H4 (cell line): ENCODE measurements at places on chromosomes 6 and 20. TPM values are rescaled to one million over a fixed set of nuclear protein-coding genes. Genes with fewer than 3 reads are reported as not detected.

- no peak for DNase-seq
Observed at GRCh38 chr20:38252292-38253288, 7.9 kb downstream of the KIAA1755 start.

DNA sequence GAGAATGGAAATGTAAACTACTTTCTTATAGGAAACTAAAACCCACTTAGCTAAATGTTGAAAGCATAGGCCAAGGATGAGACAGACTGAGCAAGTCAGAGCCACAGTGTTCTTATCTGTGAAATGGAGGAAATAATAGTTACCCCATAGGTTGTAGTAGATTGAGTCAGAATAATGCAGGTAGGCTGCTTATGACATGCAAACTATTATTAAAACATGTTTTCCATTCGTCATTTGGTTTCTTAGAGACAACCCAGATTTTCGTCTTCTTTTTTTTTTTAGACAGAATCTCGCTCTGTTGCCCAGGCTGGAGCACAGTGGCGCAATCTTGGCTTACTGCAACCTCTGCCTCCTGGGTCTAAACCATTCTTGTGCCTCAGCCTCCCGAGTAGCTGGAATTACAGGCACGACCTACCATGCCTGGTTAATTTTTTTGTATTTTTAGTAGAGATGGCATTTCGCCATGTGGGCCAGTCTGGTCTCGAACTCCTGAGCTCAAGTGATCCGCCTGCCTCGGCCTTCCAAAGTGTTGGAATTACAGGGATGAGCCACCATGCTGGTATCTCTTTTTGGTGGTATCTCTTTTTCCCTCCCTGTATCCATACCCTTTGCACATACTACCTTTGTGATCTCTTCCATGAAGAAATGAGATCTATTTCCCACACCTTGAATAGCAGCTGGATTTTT is 196.5 kb upstream of the ZNF217 start:
- no peak for DNase-seq

- DNase-seq: peak; percentile 66
Observed at GRCh38 chr20:1437235-1437904, 29.3 kb downstream of the NSFL1C start.

GJA10 gene
- not detected in 2 replicates for total RNA-seq

CLVS2 gene
- total RNA-seq: 0.04 TPM in 1 of 2 replicates, not detected in the other

FRS3 gene
- total RNA-seq: 0.66 and 1.1 TPM in 2 replicates

DNA sequence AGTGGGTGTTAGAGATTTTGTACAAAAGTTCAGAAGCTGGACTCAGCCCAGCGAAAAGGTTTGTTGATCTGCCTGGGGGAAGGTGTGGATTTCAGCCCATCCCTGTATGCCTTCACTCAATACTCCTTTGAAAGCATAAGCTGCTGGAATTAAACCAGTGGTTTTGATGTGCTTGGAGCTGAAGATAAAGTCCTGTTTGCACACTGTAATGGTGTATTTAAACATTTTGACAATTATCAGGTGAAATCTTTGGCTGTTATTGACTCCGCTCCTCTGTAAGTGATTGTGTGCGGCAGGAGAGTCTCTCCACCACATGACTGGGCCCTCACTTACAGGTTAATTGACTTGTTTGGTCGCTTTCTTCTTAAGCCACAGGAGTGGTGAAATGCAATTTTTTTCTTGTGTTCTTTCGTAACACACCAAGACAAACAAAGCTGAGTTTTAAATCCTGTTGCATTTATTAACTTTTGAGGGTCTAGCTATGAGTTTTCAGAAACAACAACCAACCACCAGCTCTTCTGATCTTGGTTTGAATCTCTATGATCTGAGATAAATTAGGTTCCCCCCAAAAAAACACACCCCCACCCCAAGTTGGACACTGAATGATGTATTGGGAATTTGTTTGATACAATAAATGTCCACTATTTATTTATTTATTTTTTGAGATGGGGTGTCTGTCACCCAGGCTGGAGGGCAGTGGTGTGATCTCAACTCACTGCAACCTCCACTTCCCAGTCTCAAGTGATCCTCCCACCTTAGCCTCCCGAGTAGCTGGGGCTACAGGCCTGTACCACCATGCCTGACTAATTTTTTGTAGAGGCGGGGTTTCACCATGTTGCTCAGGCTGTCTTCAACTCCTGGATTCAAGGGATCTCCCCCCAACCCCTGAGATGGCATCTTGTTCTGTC is 46.3 kb upstream of the NCOA3 start:
- DNase-seq: no peak
